DND-41 (cell line): ENCODE measurements at places on chromosomes 7 and 10.

DNA sequence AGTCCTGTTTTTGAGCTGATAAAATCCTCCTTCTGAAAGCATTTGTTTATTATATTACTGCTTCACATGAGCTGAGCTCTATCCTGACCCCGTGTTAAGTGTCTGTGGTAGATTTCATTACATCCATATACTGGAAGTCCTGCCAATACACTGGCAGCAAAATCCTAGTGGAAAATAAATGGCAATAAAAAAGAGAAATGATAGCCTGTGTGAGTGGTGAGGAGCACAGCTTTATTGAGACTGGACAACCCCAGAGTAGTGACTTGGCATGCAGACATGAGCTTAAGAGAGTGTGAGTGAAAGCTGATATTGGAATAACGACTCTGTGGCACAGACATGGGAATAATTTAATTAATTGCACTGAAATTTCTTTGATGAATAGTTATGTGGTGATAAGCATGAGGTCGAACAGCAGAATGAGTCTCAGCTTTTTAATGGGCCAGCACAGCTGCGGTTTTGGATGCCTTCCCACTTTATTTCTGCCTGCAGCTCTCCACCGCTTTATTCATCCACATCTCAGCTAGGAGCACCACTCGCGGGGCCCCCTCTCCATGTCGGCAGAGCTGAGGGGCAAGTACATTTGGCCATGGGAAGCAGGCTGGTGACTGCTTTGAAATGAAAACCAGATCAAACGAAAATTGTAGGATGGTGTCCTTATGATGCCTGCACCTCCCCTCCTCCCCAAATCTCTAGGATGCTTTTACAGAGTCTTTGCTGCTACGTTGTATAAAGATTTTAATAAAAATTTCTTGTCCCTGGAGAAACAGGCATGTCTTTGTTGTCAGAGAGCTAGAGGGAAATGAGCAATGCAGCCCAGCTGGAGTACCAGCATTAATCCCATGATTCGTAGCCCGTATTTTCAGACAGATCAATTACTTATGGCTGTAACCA, 494.3 kb downstream of the AUTS2 start:
- no peaks in the 10 kb centered on the region for H3K36me3 ChIP-seq
- H3K27me3 ChIP-seq: no peaks in the 10 kb centered on the region
- no peaks in the 10 kb centered on the region for H3K4me1 ChIP-seq
- H3K4me3 ChIP-seq: no peak overlapping the region
- no peak for DNase-seq

GRCh38 chr7:50805447-50806125, 22.9 kb upstream of the GRB10 start:
- no peak for DNase-seq
- H3K4me3 ChIP-seq: no peak overlapping the region
- H3K27ac ChIP-seq: no peak overlapping the region
- H3K36me3 ChIP-seq: no peaks in the 10 kb centered on the region
- no peaks in the 10 kb centered on the region for H3K4me1 ChIP-seq

- H3K4me3 ChIP-seq: peak within 1 kb of the TSS; percentile 27; the same call in 1 of the 2 replicates
- DNase-seq: peak; percentile 74
- H3K36me3 ChIP-seq: peaks cover 7% of the 10 kb centered on the region
- H3K27me3 ChIP-seq: no peaks in the 10 kb centered on the region
Observed at GRCh38 chr10:133357285-133358161, at the start of gene FUOM. FUOM (minus strand) TSS chr10:133358019; CDS start chr10:133358007, 12 bp downstream.

- no peak overlapping the region for H3K4me3 ChIP-seq
- H3K4me1 ChIP-seq: no peaks in the 10 kb centered on the region
- no peaks in the 10 kb centered on the region for H3K36me3 ChIP-seq
- no peak for DNase-seq
Observed at GRCh38 chr7:9307131-9307530, 873.7 kb downstream of the NXPH1 start.

- no peaks in the 10 kb centered on the region for H3K36me3 ChIP-seq
- no peak for DNase-seq
- H3K27ac ChIP-seq: no peak overlapping the region
- H3K27me3 ChIP-seq: no peaks in the 10 kb centered on the region
- H3K4me1 ChIP-seq: no peaks in the 10 kb centered on the region
Observed at GRCh38 chr7:27955596-27955995, 215.6 kb downstream of the TAX1BP1 start.

GRCh38 chr7:92131093-92131492, 3.2 kb downstream of the CYP51A1 start:
- H3K4me1 ChIP-seq: peaks cover 20% of the 10 kb centered on the region
- no peak overlapping the region for H3K4me3 ChIP-seq
- peaks cover 13% of the 10 kb centered on the region for H3K36me3 ChIP-seq

- no peaks in the 10 kb centered on the region; the same call in 1 of the 2 replicates for H3K4me1 ChIP-seq
- H3K27me3 ChIP-seq: no peaks in the 10 kb centered on the region
- no peak overlapping the region for H3K27ac ChIP-seq
- DNase-seq: no peak
Observed at GRCh38 chr7:18357691-18358090, 137.9 kb upstream of the HDAC9 start.

GRCh38 chr7:120554960-120555571, 282.1 kb downstream of the KCND2 start:
- H3K36me3 ChIP-seq: no peaks in the 10 kb centered on the region
- peaks cover 5% of the 10 kb centered on the region for H3K27me3 ChIP-seq
- H3K27ac ChIP-seq: no peak overlapping the region
- no peak overlapping the region for H3K4me3 ChIP-seq
- DNase-seq: peak; percentile 27

DNA sequence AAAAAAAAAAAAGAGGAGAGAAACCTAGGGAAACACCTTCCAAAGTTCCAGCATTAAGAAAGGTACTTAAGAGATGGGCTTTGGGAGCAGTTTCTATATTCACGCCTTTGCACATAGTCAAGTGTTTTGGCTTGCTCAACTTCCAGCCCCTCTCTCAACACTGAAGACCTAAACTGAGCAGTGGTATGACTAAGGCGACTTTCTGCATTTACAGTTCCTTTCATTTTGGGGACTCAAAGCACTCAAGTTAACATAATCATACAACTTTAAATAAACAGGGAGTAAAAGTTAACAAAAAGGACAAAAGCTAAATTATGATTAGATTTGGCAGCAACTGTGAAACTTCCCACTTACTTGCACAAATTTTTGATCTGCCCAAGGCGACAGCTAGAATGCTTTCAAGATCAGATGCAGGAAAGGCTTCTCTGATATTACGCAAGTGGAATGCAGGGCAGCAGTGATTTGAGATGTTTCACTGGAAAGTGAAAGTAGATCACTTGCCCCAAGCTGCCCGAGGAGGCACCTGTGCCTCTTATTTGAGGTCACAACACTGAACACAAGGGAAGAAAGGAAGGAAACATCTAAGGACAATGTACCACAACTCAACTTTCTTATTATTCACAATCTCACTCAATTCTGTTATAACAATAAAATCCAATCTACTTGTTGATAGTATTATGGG, 199.5 kb downstream of the SKAP2 start:
- no peak overlapping the region for H3K4me3 ChIP-seq
- DNase-seq: peak; percentile 78
- H3K27ac ChIP-seq: no peak overlapping the region
- no peaks in the 10 kb centered on the region for H3K36me3 ChIP-seq
- no peaks in the 10 kb centered on the region for H3K27me3 ChIP-seq

DNA sequence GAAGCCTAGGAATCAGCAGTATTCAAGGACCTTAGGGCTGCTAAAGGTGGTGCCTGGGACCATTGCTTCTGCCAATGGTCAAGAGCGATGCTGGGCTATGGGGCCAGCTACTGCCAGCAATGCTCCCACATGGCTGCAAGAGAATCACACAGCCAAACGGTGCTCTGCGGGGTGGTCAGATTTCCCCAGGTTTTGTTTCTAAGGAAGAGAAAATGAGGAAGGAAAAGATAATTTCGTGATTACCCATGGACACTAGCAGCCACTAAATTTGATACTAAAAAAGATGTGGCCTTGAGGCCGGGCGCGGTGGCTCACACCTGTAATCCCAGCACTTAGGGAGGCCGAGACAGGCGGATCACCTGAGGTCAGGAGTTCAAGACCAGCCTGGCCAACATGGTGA, 83.0 kb downstream of the LYZL2 start:
- no peak overlapping the region for H3K4me3 ChIP-seq
- peaks cover 5% of the 10 kb centered on the region for H3K4me1 ChIP-seq
- no peak for DNase-seq

GRCh38 chr7:135950429-135950828, 26.7 kb downstream of the MTPN start:
- H3K27me3 ChIP-seq: no peaks in the 10 kb centered on the region
- no peak overlapping the region for H3K27ac ChIP-seq
- DNase-seq: no peak
- peaks cover 65% of the 10 kb centered on the region for H3K36me3 ChIP-seq
- no peaks in the 10 kb centered on the region for H3K4me1 ChIP-seq

GRCh38 chr10:35684586-35684985, 42.5 kb upstream of the FZD8 start:
- H3K4me1 ChIP-seq: no peaks in the 10 kb centered on the region
- no peaks in the 10 kb centered on the region for H3K36me3 ChIP-seq

DNA sequence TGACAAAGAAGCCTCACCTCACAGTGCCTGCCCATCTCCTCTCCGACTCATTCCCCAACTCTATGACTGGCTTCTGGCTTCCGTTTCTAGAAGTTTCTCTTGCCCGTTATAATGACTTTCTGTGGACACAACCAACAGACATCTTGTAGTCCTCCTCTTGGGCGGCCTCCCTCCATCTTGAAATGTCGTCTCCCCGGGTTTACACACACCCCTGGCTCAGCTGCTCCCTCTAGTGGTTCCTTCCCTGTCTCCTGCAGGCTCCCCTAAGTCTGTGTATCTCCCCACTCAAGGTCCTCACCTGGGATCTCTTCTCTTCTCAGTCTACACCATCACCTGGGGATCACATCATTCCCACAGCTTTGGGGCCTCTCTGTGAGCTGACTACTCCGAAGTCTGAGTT, 123.4 kb upstream of the NEBL start:
- H3K36me3 ChIP-seq: no peaks in the 10 kb centered on the region
- no peaks in the 10 kb centered on the region for H3K4me1 ChIP-seq
- H3K27ac ChIP-seq: no peak overlapping the region

GRCh38 chr10:72738486-72738885, 46.5 kb downstream of the MCU start:
- no peaks in the 10 kb centered on the region for H3K27me3 ChIP-seq
- H3K4me3 ChIP-seq: no peak overlapping the region
- no peak overlapping the region for H3K27ac ChIP-seq

DNA sequence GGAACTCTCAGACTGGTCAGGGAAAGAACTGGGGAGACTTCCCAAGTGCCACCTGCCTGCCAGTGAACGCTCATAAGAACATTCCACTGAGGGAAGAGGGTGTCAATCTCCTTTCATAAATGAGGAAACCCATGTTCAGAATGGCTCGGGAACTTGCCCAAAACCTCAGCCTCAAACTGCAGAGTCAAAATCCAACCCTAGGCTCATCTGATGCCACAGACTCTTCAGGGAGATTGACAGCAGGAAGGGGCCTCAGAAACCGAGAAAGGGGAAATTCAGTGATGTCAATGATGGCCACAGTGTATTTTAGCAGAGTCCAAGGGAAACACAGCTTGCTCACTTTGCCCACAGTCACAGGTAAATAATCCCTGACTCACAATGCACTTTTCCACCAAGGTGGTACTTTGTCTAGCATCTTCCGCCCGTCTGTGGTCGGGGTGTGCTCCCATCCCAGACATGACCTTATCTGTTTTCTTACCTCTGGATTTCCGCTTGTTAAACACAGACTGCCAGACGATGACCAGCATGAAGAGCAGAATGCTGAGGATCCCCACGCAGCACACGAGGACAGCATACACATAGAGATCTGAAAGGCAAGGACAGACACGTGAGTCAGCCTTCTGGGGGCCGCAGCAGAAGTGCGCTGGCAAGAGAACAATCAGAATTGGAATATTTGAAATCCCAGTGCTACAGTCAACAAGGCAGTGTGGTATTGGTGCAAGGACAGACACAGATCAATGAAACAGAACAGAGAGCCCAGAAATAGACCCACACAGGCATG, 38.4 kb downstream of the VSTM4 start:
- H3K27ac ChIP-seq: no peak overlapping the region
- DNase-seq: no peak
- H3K36me3 ChIP-seq: no peaks in the 10 kb centered on the region
- H3K4me1 ChIP-seq: no peaks in the 10 kb centered on the region
- no peak overlapping the region for H3K4me3 ChIP-seq

- no peak overlapping the region for H3K4me3 ChIP-seq
- no peak overlapping the region for H3K27ac ChIP-seq
- no peaks in the 10 kb centered on the region for H3K36me3 ChIP-seq
- peaks cover 10% of the 10 kb centered on the region; the same call in 1 of the 2 replicates for H3K4me1 ChIP-seq
- DNase-seq: no peak
- peaks cover 29% of the 10 kb centered on the region for H3K27me3 ChIP-seq
Observed at GRCh38 chr7:5594616-5595544, 171.2 kb upstream of the TNRC18 start.

- DNase-seq: no peak
- no peaks in the 10 kb centered on the region for H3K36me3 ChIP-seq
- H3K4me1 ChIP-seq: no peaks in the 10 kb centered on the region
- H3K27ac ChIP-seq: no peak overlapping the region
Observed at GRCh38 chr10:72605122-72605521, 20.8 kb downstream of the MICU1 start.

DNA sequence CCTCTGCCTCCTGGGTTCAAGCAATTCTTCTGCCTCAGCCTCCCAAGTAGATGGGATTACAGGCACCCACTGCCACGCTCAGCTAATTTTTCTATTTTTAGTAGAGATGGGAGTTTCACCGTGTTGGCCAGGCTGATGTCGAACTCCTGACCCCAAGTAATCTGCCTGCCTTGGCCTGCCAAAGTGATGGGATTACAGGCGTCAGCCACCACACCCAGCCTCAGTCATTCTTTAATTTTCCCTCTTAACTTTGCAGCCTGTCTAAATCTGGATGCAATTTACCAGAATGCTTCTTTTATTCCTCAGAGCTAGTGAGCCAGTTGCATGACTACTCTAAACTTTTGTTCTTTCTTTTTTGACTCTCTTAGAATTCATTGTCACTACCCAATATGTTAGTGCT, 90.5 kb upstream of the CSTF2T start:
- H3K27ac ChIP-seq: no peak overlapping the region
- no peak for DNase-seq
- no peak overlapping the region for H3K4me3 ChIP-seq
- H3K4me1 ChIP-seq: no peaks in the 10 kb centered on the region
- no peaks in the 10 kb centered on the region for H3K27me3 ChIP-seq

GRCh38 chr7:90680484-90680883, 84.4 kb downstream of the CDK14 start:
- no peak for DNase-seq
- H3K27ac ChIP-seq: no peak overlapping the region
- no peak overlapping the region for H3K4me3 ChIP-seq
- no peaks in the 10 kb centered on the region for H3K4me1 ChIP-seq
- H3K36me3 ChIP-seq: no peaks in the 10 kb centered on the region
- H3K27me3 ChIP-seq: no peaks in the 10 kb centered on the region

GRCh38 chr7:30175180-30175579, 40.4 kb downstream of the MTURN start:
- H3K4me3 ChIP-seq: no peak overlapping the region
- no peak for DNase-seq
- H3K27me3 ChIP-seq: no peaks in the 10 kb centered on the region

- H3K4me1 ChIP-seq: no peaks in the 10 kb centered on the region
- no peak for DNase-seq
- H3K36me3 ChIP-seq: no peaks in the 10 kb centered on the region
- no peak overlapping the region for H3K4me3 ChIP-seq
Observed at GRCh38 chr10:72523062-72523461, 102.8 kb downstream of the MICU1 start.
